A549 treated with GW870086 at 1 μM for 4 hours (cell line): ENCODE measurements at places on chromosomes 13 and 19. TPM values are rescaled to one million over a fixed set of nuclear protein-coding genes. Genes with fewer than 3 reads are reported as not detected.

The ITGBL1 gene
- 1.4 to 1.8 TPM (median 1.7 TPM) in 5 replicates for total RNA-seq

The PCP2 gene
- total RNA-seq = not detected in 5 replicates

The FUT6 gene
- total RNA-seq = not detected in 5 replicates

The SACS gene
- total RNA-seq = 8.6 to 15.2 TPM (median 12.2 TPM) in 5 replicates

The IL12RB1 gene
- total RNA-seq = not detected in 5 replicates

The ZNF329 gene
- 2.6 to 3.4 TPM (median 2.9 TPM) in 5 replicates for total RNA-seq

The KCNC3 gene
- 0.95 to 1.5 TPM (median 1.4 TPM) in 5 replicates for total RNA-seq

The WASF3 gene
- total RNA-seq = 0.08 to 0.15 TPM (median 0.14 TPM) in 5 replicates

The FFAR1 gene
- not detected in 5 replicates for total RNA-seq

The IL27RA gene
- total RNA-seq = 8.3 to 10.3 TPM (median 9.6 TPM) in 5 replicates

The PSG2 gene
- not detected in 5 replicates for total RNA-seq

The SIGLEC12 gene
- not detected in 5 replicates for total RNA-seq

The LSR gene
- 8.0 to 13.1 TPM (median 9.4 TPM) in 5 replicates for total RNA-seq

The KLF12 gene
- 1.2 to 2.3 TPM (median 2.2 TPM) in 5 replicates for total RNA-seq

The GJB6 gene
- not detected in 5 replicates for total RNA-seq

The TNFRSF19 gene
- total RNA-seq = 3.3 to 5.2 TPM (median 4.7 TPM) in 5 replicates

The RETN gene
- not detected in 5 replicates for total RNA-seq

The SLC6A16 gene
- 0.62 to 1.6 TPM (median 0.81 TPM) in 5 replicates for total RNA-seq

The PABPC3 gene
- 0.10 to 0.20 TPM (median 0.16 TPM) in 5 replicates for total RNA-seq

The ZNF98 gene
- total RNA-seq = not detected in 5 replicates

The RGS9BP gene
- 0.33 to 0.51 TPM (median 0.41 TPM) in 5 replicates for total RNA-seq

The HOMER3 gene
- 24.6 to 32.7 TPM (median 28.6 TPM) in 5 replicates for total RNA-seq

The S1PR4 gene
- total RNA-seq = 0.08 to 0.19 TPM (median 0.15 TPM) in 4 of 5 replicates, not detected in the other

The ADGRE2 gene
- total RNA-seq = 0.70 to 1.4 TPM (median 1.1 TPM) in 5 replicates

The ADGRE3 gene
- total RNA-seq = not detected in 5 replicates

The PPP1R37 gene
- 23.0 to 34.7 TPM (median 34.0 TPM) in 5 replicates for total RNA-seq

The FSTL3 gene
- total RNA-seq = 198 to 248 TPM (median 224 TPM) in 5 replicates

The CNN1 gene
- total RNA-seq = 0.25 to 0.80 TPM (median 0.48 TPM) in 5 replicates

The LAIR1 gene
- total RNA-seq = 0.18 TPM in 1 of 5 replicates, not detected in the others

The IGFL1 gene
- 2.0 to 3.8 TPM (median 2.6 TPM) in 5 replicates for total RNA-seq

The LHB gene
- total RNA-seq = not detected in 5 replicates

The CEACAM3 gene
- not detected in 5 replicates for total RNA-seq

The ZNF534 gene
- total RNA-seq = not detected in 5 replicates

The PCDH17 gene
- total RNA-seq = 0.03 TPM in 1 of 5 replicates, not detected in the others

The OR2Z1 gene
- total RNA-seq = not detected in 5 replicates

The ZNF845 gene
- total RNA-seq = 2.7 to 4.3 TPM (median 3.8 TPM) in 5 replicates

The DBP gene
- 1.1 to 2.5 TPM (median 2.0 TPM) in 5 replicates for total RNA-seq

The LILRB5 gene
- 0.05 to 0.15 TPM (median 0.05 TPM) in 4 of 5 replicates, not detected in the other for total RNA-seq

The C19orf81 gene
- total RNA-seq = 4.3 to 11.4 TPM (median 10.5 TPM) in 5 replicates

The NAA16 gene
- total RNA-seq = 6.4 to 8.9 TPM (median 7.5 TPM) in 5 replicates
